ENCODE measurements at places on chromosomes 3 and 15. TPM values are rescaled to one million over a fixed set of nuclear protein-coding genes. Genes with fewer than 3 reads are reported as not detected.

ANKUB1 gene
- total RNA-seq, result not detected

RTP4 gene
- 2.4 TPM for total RNA-seq

RTP3 gene
- not detected for total RNA-seq

ACSBG1 gene
- total RNA-seq, result 1.1 TPM

CKMT1A gene
- not detected for total RNA-seq

SIDT1 gene
- total RNA-seq, result 62.5 TPM

C3orf49 gene
- not detected for total RNA-seq

TLR9 gene
- not detected for total RNA-seq

ARNT2 gene
- total RNA-seq, result not detected

PPP1R14D gene
- not detected for total RNA-seq

IL17RB gene
- total RNA-seq, result 0.44 TPM

ZNF501 gene
- total RNA-seq, result 2.4 TPM
